ENCODE measurements at places on chromosomes 11 and 22. TPM values are rescaled to one million over a fixed set of nuclear protein-coding genes. Genes with fewer than 3 reads are reported as not detected.

THY1 gene
- 164 TPM for total RNA-seq

C11orf24 gene
- 42.1 TPM for total RNA-seq

LRRC74B gene
- not detected for total RNA-seq

KRTAP5-1 gene
- not detected for total RNA-seq

XPNPEP3 gene
- 10.4 TPM for total RNA-seq

LRP4 gene
- 4.7 TPM for total RNA-seq

KRTAP5-8 gene
- total RNA-seq, result not detected

SCGB1A1 gene
- total RNA-seq, result not detected
